ENCODE measurements at places on chromosomes 7 and 10.

GRCh38 chr7:46680147-46680546, 759.1 kb upstream of the IGFBP3 start:
- DNase-seq, result peak; percentile 42

DNA sequence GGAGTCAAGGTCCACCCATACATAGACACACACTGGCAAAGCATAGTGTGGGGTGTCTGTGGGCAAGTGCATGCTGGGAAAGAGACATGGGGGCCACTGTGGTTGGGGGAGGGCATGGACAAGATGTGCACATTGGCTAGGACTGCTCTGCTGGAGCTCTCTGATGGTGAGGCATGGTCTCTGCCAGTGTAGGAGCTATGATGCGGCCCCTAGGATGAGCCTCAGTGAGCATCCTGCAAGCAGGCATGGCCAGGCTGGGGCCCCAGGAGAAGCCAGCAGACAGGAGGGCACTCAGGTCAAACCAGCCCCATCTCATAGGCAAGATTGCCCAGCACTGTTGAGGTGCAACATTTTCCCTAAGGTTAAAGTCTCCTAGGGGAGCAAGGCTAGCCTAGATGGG, 489.4 kb downstream of the DNAJB9 start:
- DNase-seq, result no peak

- no peak for DNase-seq
Observed at GRCh38 chr7:134721171-134721570, 58.3 kb upstream of the CALD1 start.

DNA sequence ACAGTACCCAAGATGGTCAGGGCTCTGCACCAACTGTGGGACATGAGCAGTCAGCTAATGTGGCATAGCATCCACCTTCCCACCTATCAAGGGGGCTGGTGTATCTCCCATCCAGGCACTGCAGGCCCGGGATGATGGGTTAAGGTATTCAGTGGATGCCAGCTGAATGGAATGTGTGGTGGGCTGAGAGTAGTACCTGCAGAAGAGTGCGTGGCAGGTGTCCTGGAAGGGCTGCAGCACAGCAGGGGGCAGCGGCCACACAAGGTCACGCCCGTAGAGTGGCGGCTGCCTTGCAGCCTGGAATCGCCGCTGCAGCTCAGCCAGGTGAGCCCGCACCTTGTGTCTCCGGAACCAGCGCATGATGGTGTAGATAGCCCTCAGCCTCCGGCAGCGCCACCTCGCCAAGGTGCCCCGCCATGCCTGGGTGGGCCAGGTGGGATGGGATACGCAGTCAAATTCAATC, 13.3 kb downstream of the MYO1G start:
- no peak for DNase-seq

DNA sequence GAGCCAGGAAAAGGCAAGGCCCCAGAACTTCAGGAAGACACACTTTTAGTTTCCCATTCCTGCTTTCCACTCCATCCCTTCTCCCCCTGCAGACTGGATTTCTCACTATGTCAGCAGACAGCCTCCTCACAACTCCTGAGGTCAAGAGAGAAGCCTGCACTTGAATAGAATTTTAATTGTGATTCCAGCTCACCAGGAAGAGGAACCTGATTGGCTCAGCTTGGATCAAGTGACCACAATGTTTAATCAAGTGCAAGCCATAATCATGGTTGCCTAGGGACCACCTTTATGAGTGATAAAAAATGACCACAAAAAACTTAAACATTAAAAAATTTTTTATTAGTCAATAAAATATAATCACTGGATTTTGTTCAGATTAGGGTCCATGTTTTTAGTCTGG, 244.7 kb upstream of the RHOBTB1 start:
- no peak for DNase-seq

DNA sequence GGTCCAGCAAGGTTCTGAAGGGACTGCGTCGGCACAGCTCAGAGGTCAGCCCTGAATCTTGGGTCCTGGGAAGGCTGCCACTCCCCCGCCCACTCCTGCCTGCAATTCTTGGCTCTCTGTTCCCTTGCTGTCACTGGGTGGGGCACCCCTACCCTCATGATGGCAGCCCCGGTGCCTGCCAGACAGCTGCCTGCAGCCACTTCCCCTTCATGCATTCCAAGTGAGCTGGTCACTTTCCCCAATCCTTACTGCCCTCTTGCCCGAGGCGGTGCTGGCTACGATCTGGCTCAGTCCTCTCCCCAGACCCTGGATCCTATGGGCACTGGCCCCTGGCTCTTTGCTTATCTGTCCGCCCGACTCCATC, 14.2 kb downstream of the MYL10 start:
- DNase-seq, result peak; percentile 60

- DNase-seq, result peak; percentile 10
Observed at GRCh38 chr7:142440906-142441411, 183.1 kb upstream of the PRSS58 start.

GRCh38 chr7:26490640-26491624, 199.3 kb downstream of the SNX10 start:
- no peak for DNase-seq

DNA sequence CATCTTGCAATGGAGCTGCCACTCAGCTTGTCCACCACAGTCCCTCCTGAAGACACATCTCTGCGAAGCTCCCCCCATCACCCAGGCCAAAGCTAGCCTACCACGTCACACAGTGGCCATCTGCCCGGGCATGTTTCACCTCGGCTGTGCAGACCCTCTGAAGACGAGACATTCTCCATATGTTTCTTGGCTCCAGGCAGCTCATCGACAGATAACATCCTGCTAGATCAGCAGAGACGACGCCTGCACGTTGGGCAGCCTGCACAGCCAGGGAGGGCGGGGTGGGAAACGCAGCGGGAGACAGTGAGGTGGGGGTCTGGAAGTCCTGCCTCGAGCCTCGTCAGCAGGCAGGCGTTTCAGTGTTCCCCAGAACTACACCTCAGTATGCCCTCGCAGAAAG, 53.0 kb downstream of the PTPRN2 start:
- DNase-seq, result no peak

DNA sequence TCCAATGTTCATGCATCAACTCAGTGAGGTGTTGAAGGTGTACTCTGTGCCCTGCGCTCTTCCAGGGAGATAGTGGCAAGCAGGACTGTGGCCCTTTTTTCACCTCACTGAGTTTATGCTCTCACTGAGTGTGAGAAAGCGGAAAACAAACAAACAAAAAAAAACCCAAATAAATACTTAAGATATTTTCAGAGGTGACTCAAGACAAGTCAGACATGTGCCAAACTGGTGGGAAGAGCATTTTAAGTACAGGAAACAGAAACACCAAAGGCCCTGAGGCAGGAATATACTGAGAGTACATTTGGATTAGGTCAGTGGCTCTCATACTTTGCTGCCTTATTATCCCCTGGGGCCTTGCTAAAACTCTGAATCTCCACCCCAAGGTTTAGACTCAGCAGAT, 111.9 kb upstream of the IGFBP3 start:
- no peak for DNase-seq

- DNase-seq, result no peak
Observed at GRCh38 chr10:116007256-116007891, 265.6 kb downstream of the GFRA1 start.

All from urothelium cell line (cell line).